CD4-positive, alpha-beta T cell treated with Interleukin-4 for 1 hour (primary cell): ENCODE measurements at places on chromosomes 16 and 17.

DNA sequence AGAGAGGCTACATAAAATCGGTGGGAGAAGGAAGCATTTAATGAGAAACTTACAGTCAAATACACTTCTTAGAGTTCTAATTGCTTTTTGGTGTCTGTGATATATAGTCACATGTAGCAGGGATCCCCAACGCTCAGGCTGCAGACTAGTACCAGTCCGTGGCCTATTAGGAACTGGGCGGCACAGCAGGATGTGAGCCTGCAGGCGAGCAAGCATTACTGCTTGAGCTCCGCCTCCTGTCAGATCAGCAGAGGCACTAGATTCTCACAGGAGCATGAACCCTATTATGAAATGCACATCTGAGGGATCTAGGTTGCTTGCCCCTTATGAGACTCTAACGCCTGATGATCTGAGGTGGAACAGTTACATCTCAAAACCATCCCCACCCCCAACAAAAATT, 158.5 kb downstream of the TANC2 start:
- DNase-seq, result no peak

- no peak for DNase-seq
Measured at GRCh38 chr17:37134050-37134449, 185.3 kb downstream of the AATF start.

GRCh38 chr16:66271074-66272060, 95.1 kb upstream of the CDH5 start:
- DNase-seq, result no peak

- peak; percentile 19 for DNase-seq
Measured at GRCh38 chr16:88701581-88702370, 4.4 kb downstream of the RNF166 start.

DNA sequence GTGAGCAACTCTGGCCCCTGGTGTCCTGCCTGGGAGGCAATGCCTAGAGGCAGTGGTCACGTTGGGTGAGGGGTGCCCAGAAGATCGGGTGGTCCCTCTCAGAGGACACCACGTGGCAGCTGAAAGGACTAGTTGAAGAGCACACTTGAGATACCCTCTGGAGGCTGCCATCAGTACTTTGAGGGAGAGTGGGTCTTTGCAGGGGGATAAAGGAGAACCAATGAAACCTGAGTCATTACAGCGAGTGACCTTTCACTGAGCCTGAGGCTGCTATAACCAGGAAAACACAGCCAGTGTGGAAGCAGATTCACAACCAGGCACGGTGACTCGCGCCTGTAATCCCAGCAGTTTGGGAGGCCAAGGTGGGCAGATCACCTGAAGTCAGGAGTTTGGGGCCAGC, 18.9 kb downstream of the CA4 start:
- DNase-seq, result no peak

DNA sequence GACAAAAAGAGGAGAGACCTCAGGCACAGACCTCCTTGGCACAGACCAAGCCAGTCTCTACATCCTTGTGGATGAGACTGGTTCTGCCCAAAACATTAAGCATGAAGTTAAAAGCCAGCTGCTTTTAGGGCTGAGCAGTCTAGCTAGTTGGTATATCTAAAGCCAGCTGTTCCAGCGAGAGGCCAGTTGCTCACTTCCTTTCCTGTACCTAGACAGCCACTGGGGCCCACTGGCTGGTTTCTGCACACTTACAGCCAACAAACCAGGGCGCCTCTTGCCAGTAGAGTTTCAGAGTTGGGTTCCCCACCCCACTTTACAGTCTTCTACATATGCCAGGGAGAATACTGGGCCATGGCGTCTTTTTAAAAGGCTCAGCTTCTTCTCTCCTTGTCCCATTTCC, 242.4 kb downstream of the ZFHX3 start:
- DNase-seq, result no peak

DNA sequence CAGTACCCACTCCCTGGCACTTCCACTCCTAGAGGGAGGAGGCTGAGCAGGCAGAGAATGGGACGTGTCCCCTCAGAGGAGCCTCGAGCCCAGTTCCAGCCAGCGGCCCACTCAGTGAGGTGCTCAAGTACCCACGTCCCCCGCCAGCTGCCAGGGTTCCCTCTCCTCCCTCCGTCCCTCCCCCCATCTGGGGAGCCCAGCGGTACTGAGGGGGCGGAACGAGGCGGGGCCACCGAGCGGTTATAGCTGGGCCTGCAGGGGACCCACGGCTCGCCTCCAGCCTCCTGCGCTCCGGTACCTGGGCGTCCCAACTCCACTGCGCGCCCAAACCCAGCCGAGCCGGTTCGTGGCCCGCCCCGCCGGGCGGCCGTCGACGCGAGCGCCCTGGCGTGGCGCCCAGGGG, at the start of gene NPW:
Gene NPW (plus strand): TSS at position 268 of the 403 bp plus-strand sequence.
- no peak for DNase-seq

DNA sequence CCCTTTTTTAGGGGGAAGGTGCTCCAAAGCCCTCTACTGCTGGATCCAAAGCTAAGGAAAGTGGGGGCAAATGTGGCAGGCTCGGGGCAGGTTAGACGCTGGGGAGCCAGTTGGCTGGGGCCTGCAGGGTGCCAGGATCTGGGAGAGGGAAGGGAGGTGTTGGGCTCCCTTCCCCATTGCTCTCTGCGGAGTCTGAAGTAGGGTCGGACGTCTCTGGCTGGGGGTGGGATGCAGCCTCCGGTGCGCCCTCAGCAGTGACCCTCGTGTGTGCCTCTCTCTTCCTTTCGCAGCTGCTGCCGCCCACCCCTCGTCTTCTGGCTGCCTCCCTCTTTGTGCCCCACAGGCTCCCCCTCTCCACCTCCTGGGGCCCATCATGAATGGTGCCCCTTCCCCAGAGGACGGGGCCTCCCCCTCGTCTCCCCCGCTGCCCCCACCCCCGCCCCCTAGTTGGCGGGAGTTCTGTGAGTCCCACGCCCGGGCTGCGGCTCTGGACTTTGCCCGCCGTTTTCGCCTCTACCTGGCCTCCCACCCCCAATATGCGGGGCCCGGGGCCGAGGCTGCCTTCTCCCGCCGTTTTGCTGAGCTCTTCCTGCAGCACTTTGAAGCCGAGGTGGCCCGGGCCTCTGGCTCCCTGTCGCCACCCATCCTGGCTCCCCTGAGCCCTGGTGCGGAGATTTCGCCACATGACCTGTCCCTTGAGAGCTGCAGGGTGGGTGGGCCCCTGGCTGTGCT, 2.2 kb downstream of the SH2B1 start:
- DNase-seq, result no peak

- no peak for DNase-seq
Measured at GRCh38 chr17:80807882-80808281, 183.8 kb upstream of the CHMP6 start.
